AG04449 (cell line): ENCODE measurements at places on chromosomes 16 and 17.

- DNase-seq = no peak
These were observed 45.1 kb upstream of the SSTR5 start for GRCh38 chr16:1027501-1027815.

DNA sequence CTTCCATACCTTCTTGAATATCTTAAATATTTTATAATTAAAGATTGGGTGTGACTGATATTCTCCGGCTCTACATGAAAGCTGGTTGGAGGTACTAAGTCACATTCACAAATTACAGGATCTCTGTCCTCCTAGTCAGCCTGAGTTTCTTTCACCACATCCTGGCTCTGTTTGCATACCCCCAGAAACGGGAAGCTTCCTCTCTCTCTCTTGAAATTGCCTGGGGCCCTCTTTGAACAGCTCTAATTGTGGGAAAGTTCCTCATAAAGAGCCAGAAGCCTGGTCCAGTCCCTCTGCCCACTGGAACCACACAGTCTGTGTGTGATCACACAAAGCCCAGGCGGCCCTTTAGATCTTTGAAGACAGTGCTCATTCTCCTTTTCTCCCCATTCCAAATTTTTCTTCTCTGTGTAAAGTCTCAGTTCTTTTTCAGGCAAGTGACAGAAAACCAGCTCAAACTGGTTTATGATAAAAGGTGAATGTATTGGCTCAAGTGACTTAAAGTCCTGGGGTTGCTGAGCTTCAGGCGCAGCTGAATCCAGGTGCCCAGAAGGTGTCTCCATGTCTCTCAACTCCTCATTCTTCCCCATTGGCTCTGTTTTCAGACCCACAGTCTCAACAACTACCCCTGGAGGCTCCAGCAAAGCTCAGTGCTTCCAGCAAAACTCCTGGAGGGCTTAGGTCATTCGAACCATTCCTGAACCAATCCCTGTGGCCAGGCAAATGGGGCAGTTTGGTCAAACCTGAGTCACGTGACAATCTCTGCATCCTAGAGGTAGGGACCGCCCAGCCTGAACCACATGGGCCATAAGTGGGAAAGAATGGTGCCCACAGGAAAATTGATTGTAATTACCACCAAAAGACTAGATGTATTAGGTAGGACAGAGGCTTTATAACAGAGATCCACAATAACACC lies 8.5 kb upstream of the RAI1 start:
- no peak for DNase-seq

- no peak for DNase-seq
These were observed 78.9 kb downstream of the CMIP start for GRCh38 chr16:81523387-81524115.

DNA sequence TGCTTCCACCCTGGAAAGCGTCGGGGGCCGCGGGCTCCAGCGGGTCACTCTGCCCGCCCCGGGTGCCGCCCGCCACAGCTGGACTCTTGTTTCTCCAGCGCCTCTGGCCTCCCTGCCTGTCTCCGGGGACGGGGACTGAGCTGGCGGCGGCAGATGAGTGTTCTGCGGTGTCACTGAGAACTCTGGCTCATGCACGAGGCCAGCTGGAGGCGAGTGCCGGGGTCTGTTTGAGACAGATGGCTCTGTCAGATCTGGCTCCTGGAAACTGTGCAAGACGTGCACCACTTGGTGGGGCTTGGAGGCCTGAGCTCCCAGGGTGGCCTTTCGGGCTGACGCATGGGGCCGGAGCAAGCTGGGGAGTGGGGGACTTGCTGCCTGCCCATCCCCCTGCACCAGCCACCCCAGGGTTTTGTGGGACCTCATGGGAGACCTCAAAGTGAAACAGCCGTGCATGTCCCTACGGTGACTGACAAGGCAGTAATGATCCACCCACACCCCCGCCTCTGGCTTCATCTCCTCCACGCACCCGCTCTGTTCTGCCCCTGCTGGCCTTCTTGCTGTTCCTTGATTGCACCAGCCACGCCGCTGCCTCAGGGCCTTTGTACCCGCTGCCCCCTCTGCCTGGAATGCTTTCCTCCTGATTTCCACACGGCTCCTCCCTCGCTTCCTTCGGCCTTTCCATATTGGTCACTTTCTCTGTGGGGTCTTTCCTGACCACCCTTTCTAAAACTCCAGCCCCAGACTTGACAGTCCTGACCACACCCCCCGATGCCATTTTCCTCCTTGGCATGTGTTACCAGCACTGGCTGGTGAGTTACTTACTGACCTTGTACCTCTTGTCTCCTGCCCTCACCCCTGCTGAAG lies 174.9 kb upstream of the CIBAR2 start:
- no peak for DNase-seq
